Activated T-cell treated with anti-CD3 and anti-CD28 coated beads, Interleukin-2, amount 50 U/mL, for 4 hours (primary cell): ENCODE measurements at places on chromosomes 3 and 15.

DNA sequence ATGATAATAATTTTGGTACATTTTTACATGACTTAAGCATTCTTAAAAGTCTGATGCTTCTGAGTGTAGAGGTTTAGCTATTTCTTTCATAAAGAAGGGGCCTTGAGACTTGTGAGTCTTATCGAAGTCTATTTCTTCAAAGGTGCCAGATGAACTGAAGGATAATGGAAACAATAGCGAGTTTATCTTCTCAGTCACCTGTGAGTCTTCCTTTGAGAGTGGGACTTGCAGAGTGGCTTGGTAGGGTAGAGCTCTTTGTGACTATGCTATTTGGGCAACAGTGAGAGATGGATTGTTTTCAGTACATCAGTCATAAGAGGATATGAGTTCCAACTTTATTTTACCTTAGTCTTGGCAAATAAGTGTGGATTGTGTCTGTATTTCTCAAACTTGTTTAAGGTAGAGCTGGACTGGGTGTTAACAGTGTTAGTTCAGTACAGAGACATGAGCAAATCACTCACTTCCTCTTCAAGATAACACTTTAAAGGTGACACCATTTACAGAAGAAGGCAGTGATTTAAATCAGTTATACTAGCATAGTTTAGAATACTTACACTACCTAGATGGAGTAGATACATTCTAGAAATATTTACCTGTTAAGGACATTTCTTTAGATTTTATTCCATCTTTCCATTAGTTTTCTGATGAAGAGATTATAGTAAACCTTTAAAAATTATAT, 3.2 kb downstream of the AKAP13 start:
- DNase-seq = no peak

- DNase-seq = no peak
Observed at GRCh38 chr15:88844749-88845386, 41.6 kb downstream of the ACAN start.

DNA sequence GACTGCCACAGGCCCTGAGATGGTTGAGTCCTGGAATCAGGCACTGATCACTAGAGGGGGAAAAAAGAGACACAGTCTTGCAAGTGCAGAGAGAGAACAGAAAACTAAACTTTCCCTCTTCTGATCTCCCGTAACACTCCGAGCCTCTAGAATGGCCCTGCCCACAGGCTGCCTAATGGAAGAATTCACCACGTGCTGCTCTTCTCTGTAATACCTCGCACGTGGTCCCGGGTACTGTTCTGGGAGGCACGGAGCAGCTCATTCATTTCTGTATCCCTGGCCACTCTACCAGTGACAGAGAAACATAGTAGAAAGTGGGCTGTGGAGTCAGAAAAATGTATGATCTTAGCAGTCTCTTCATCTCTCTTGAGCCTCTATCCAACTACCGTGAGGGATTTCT, 30.4 kb downstream of the VGLL4 start:
- no peak for DNase-seq

- DNase-seq = no peak
Observed at GRCh38 chr3:137988982-137989381, 21.0 kb upstream of the CLDN18 start.

DNA sequence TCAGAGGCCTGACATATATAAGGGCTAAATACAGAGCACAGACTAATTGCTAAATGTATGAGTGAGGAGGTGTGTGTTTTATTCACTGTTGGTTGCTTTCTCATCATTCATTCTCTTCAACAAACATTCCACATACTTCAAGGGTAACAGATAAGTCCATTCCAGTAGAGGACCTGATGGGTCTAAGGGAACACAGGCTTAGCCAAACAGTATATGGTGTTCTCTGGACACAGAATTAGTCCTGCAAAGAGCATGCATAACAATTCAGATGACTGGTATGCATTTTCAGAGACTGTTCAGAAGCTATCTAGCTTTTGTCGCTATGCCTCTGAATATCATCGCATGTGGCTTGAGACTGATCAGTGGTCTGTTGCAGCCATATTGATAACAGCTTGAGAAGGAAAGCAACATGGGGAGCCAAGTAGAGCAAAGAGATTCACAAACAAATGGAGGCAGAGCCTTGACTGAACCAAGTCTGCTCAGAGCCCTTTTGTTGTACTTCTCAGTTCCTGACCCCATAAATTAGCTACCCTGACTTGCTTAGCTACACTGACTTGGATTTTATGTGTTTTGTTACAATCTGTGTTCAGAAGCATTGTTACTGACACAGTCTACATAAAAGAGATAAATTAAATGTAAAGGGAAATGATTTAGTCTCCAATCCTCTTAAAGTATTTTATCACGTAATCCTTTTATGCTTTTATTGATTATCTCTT, 1178.7 kb downstream of the ROBO1 start:
- no peak for DNase-seq

GRCh38 chr15:68384451-68385239, 47.3 kb downstream of the ITGA11 start:
- DNase-seq = no peak

DNA sequence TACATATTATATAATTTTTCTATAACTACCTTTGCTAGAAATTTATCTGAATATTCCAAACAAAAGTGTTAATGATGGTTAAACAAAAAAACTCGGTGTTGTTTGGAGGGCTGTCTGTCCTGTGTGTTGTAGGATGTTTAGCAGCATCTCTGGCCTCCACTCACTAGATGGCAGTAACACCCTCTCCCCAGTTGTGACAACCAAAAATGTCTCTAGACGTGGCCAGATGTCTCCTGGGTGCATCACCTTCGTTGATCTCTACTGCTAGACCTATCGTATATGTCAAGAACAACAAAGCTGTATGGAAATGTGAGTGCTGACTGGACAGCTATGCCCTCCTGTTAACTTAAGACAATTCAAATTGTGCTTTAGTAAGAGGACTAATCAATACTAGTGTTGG, 14.1 kb downstream of the ANKRD34C start:
- no peak for DNase-seq

GRCh38 chr3:25037049-25037547, 391.0 kb upstream of the RARB start:
- no peak for DNase-seq

DNA sequence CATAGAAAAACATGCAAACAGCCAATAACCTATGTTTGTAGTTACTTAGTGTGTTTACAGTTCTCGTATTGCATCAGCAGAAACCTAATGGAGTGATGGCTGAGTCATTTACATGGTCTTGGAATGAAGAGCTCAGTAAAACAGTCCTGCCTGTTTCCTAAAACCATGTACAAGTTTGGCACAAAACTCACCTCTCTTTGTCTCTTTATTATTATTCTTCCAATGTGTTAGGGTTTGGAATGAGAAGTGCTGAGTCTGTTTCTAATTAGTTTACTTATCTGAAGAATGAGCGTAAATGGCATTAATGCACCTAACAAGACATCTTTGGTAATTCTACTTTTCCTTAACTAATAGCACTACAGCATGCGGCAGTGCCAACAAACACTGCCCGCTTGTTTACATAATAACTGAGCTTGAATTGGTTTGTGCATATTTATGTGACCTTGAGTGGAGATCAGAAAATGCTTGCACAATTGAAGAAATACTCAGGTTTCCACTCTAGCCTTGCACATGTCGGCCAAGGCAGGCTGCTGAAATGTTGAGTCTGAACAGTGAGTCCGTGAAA, 385.4 kb upstream of the SEMA6D start:
- DNase-seq = no peak

GRCh38 chr3:196985954-196986885, 17.6 kb upstream of the PIGZ start:
- no peak for DNase-seq

GRCh38 chr3:20563985-20564384, 378.0 kb upstream of the SGO1 start:
- no peak for DNase-seq

- no peak for DNase-seq
Observed at GRCh38 chr15:29528276-29528675, 258.7 kb upstream of the NSMCE3 start.

DNA sequence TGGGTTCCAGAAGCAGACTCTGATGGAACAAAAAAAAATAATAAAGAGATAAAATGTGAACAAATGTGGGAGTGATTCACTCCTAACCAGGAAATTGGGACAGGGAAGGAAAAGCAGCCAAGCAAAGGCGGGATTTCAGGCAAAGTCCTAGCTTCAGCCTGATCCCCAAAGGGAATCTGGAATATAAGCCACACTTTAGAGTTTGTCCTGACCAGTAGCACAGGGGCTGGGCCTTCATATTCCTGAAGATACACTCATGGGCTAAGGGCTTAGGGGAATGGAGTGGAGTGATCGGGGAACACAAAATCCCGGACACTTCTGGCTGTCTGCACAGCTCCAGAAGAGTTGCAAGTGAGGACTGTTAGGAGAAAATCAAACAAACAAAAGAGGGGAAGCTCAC, 135.0 kb upstream of the COL8A1 start:
- no peak for DNase-seq

- no peak for DNase-seq
Observed at GRCh38 chr3:16825617-16826204, 59.0 kb upstream of the PLCL2 start.

DNA sequence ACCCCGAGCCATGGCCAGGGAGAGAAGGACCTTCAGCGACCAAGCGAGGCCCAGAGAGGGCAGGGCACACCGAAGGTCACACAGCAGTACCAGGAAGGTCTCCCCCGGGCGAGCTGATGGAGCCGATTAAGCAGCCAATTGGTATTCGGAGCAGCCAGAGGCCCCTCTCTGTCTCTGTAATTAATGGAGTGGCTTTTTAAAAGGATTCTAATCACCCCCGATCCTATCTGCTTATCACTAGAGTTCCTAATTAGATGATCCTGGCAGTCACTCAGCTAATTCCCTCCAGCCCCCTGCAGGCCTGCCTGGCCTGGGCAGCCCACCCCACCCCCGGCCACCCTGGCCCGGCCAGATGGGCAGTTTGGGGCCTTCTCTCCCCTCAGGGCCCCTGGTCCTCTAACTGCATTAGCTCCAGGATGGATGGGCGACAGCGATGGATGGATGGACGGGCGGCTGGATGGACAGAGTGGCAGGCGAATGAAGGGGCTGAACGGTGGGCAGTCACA, 1.6 kb upstream of the DNAJB8 start:
- no peak for DNase-seq

DNA sequence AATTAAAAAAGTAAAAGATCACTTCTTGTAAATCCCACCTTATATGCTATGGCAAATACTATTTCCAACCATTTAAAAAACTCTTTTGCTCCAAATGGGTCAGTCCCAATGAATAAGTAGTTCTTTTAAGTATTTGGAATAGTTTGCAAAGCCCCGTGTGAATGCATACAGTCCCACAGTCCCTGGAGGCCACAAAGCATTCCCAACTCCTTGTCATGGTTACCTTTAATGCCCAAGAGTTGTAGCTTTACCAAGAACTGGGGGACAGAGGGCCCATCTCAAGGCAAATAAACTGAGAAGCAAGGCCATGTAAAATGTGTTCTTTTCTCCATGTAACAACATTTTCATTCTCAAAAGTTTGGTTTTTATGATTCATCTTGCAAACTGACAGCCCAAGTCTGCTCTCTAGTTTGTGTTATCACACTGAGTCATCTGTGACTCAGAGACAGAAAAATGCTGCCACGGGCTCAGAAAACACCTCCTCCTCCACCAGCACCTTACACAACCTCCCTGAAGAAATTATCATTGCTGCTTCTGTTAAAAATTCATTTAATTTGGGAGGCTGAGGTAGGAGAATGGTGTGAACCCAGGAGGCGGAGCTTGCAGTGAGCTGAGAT, 336.2 kb downstream of the ERC2 start:
- DNase-seq = no peak

DNA sequence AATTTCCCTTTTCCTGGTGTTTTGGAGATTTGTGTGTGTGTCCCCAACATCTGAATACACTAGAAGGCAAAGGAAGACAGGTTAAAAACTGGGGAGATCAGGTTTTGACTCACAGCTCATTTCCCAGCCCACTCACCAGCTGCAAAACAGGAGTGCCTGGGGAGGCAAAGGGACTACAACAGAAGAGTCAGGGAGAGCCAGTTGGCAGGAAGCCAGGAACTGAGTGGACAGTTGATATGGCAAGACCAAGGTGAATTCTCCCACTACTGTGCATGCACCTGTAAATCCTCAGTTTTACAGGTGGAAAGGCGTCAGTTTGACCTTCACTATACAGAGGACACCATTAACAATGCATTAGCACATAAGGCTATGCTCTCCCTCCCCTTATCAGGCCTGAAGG, 901.5 kb upstream of the SEMA6D start:
- no peak for DNase-seq

DNA sequence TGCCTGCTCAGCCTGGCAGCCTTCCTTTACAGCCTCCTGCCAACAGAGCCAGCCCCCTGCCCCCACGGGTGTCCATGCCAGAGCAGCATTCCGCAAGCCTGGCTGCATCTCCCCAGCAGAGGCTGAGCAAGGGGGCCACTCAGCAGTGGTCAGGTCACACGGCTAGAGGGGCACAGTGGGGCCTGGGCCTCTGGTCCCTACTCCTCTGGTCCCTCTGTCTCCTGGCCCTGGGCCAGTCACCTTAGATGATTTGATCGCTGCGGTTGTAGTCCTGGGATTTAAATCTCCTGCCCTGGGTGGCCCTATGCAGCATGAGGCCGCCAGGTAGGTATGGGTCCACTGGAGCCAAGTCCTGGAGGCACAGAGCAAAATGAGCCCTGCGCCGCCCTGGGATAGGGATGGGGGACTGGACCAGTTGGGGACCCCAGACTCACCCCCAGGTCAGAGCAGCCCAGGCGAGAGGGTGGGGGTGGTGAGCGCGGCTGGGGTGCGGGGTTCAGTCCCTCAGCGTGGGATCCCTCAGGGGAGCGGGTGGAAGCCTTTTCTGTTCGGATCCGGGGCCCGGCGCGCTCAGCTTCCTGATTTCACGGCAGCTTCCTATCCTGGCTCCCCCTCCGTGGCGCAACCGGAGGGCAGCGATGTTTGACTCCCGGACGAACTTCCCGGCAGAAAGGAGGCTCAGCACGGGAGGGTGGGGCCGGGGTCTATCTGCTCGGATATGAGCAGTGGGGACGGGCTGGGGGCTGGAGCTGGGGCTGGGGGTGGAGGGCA, at the start of gene ZBTB47:
TSS of gene ZBTB47 (plus strand) at position 138 of the 771 bp plus-strand sequence. CDS start 4,659 bp downstream, outside the sequence.
- no peak for DNase-seq

- no peak for DNase-seq
Observed at GRCh38 chr3:4421121-4421520, 45.9 kb downstream of the SUMF1 start.

DNA sequence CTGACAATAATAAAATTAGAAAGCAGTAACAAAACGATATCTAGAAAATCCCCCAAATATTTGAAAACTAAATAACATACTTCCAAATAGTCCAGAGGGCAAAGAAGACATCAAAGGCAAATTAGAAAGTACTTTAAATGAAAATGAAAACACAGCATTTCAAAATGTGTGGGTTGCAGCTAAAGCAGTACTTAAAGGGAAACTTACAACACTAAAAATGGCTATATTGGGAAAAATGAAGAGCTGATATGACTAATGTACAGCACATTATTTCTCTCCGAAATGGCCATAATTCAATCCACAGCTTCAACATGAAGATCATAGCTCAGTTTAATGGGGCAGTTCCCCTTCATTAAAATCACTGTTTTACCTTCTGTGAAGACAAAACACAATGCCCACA, 71.9 kb downstream of the FBXL22 start:
- DNase-seq = no peak

DNA sequence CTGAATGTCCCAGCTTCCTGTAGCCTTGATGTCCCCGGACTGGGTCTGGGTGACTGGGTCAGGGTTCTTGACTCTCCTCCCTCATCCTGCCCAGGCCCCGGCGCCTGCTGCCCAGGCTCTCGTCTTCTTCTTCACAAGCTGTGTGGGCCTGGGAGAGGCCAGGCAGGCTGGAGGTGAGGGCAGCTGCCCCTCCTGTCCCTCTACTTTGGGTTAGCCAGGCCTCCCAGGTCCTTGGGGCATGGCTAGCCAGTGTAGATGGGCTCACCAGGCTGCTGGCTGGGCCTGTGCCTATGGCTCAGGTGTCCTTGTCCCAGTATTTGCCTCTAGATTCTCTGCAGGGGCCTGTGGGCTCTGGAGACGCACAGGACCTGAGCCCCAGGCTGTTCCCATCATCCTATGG, 31.8 kb downstream of the TKT start:
- no peak for DNase-seq
